ENCODE measurements at places on chromosomes 16 and 17. TPM values are rescaled to one million over a fixed set of nuclear protein-coding genes. Genes with fewer than 3 reads are reported as not detected.

GRCh38 chr17:69207151-69207550 lies 21.5 kb downstream of the ABCA10 start:
- H3K4me3 ChIP-seq = no peak overlapping the region
- peaks cover 5% of the 10 kb centered on the region for H3K27me3 ChIP-seq
- DNase-seq = no peak

GRCh38 chr17:14302431-14303099 lies 1.7 kb downstream of the HS3ST3B1 start:
- peak; percentile 90 for DNase-seq
- H3K27me3 ChIP-seq = peaks cover 75% of the 10 kb centered on the region
- H3K36me3 ChIP-seq = peaks cover 3% of the 10 kb centered on the region
- H3K4me1 ChIP-seq = peaks cover 47% of the 10 kb centered on the region
- H3K27ac ChIP-seq = peak overlapping the region; percentile 46
- peak overlapping the region; percentile 92 for H3K4me3 ChIP-seq

Gene ADAD2
- total RNA-seq = not detected

Gene GAN
- total RNA-seq = 14.8 TPM

- peaks cover 5% of the 10 kb centered on the region for H3K27me3 ChIP-seq
- DNase-seq = no peak
- H3K4me3 ChIP-seq = no peak overlapping the region
- no peaks in the 10 kb centered on the region for H3K36me3 ChIP-seq
Measured at GRCh38 chr17:4663711-4664110, 22.2 kb upstream of the ALOX15 start.

Gene ALOX15
- 2.1 TPM for total RNA-seq

Gene ZNF423
- 72.6 TPM for total RNA-seq

DNA sequence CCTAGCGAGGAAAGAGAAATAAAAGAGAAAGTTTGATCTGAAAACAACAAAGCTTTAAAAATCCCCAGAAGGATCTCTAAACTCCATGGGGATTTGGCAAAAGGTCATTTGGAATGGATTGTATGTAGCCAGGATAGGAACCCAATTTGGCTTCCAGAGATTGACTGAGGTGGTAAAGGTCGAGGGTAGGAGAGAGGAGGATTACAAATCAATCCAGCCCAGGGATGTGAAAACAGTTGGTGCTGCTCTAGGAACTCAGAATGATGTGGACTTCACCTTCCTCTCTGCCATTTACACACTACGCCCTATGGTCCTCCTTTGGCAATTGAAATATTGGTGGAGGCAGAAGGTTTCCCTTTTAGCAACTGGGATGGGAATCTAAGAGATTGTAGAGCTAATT lies 18.8 kb upstream of the SMIM36 start:
- H3K27ac ChIP-seq = no peak overlapping the region
- peaks cover 22% of the 10 kb centered on the region for H3K4me1 ChIP-seq
- no peak overlapping the region for H3K4me3 ChIP-seq
- no peaks in the 10 kb centered on the region for H3K36me3 ChIP-seq
- H3K27me3 ChIP-seq = peaks cover 6% of the 10 kb centered on the region

Gene ARHGAP44
- 10.9 TPM for total RNA-seq

- peaks cover 40% of the 10 kb centered on the region for H3K4me1 ChIP-seq
- no peak for DNase-seq
- H3K4me3 ChIP-seq = no peak overlapping the region
Measured at GRCh38 chr17:29595943-29596774, 3.2 kb downstream of the ANKRD13B start.

Data from type B pancreatic cell (in vitro differentiated cells).